ENCODE measurements at places on chromosomes 16 and 17. TPM values are rescaled to one million over a fixed set of nuclear protein-coding genes. Genes with fewer than 3 reads are reported as not detected.

MAP2K3 gene
- total RNA-seq: 27.2 TPM

PLLP gene
- under 0.01 TPM for total RNA-seq

NOTUM gene
- total RNA-seq: not detected

MYADML2 gene
- total RNA-seq: not detected

MIS12 gene
- 7.4 TPM for total RNA-seq

DPEP2 gene
- total RNA-seq: not detected

RCVRN gene
- total RNA-seq: under 0.01 TPM

TBC1D3K gene
- not detected for total RNA-seq
